ENCODE measurements at places on chromosomes 1 and 21. TPM values are rescaled to one million over a fixed set of nuclear protein-coding genes. Genes with fewer than 3 reads are reported as not detected.

Gene NMNAT1
- 19.3 TPM for total RNA-seq

- no peak for DNase-seq
These were observed 73.8 kb upstream of the TMPRSS2 start for GRCh38 chr21:41581592-41582228.

Gene RHEX
- total RNA-seq: 0.81 TPM

- no peak for DNase-seq
These were observed 466.6 kb upstream of the PROX1 start for GRCh38 chr1:213521206-213521605.

DNA sequence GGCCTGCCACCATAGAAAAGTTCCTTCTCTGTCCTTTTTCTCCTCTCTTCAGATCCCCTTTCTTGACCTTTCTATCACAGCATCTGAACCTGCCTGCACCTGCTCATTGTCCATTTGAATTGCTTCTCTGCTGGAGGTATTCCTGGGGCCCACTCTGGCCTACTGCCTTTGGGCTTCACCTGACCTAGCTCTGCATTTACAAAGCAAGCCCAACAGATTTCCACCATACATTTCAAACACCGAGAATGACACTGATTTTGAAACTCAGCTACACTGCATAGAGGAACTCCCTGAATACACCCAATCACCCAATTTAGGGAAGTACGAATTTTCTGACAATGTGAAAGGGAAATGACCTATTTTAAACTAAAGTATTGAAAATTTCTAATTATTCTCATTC, 284.5 kb upstream of the USP25 start:
- DNase-seq: no peak

Gene F13B
- not detected for total RNA-seq

All from Right ventricle myocardium inferior (tissue), 1 donor.